ENCODE measurements at places on chromosomes 11 and 22.

DNA sequence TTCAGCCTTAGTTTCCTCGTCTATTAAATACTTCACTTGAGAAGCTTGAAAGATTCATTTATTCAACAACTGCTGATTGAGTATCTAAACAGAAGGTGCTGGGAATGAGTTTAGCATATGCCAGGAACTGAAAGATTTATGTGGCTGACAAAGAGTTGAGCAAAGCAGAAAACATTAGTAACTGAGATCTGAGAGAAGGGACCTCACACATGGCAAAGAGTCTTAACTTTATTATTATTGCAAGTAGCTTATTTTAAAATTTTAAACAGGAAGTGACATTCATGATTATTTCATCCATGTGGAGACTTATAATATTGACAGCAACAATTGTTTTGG lies 133.6 kb downstream of the CASP12 start:
- DNase-seq = no peak

- DNase-seq = no peak
Observed at GRCh38 chr11:106021181-106021966, 666 bp downstream of the MSANTD4 start.

DNA sequence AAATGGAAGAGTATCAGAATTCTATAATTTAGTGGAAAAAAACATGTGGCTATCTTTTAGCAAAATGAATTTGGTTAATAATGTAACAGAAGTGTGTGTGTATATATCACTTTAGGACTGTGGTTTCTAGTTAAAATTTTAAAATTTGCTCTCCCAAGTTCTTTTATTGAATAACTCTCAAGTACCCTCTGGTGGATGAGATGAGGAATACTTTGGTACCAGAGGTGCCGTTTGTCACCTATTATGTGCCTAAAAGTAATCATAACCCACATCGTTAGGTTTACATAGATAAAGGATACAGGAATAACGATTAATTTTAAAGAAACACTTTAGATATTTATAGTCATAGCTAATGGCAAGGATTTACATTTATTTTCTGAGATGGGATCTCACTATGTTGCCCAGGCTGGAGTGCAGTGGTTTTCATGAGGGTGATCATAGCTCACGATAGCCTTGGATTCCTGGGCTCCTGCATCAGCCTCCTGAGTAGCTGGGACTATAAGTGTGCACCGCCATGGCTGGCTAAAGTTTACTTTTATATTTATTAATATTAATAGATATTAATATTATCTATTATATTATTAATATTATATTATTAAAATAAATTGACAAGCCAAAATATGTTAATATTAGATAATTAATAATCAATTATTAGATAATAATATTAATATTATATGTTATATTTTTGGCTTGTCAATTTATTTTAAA lies 66.7 kb upstream of the CAPRIN1 start:
- DNase-seq = no peak

GRCh38 chr11:65104628-65105027 lies 7.0 kb upstream of the TM7SF2 start:
- DNase-seq = no peak

GRCh38 chr11:24514219-24514594 lies 17.4 kb downstream of the LUZP2 start:
- DNase-seq = no peak

DNA sequence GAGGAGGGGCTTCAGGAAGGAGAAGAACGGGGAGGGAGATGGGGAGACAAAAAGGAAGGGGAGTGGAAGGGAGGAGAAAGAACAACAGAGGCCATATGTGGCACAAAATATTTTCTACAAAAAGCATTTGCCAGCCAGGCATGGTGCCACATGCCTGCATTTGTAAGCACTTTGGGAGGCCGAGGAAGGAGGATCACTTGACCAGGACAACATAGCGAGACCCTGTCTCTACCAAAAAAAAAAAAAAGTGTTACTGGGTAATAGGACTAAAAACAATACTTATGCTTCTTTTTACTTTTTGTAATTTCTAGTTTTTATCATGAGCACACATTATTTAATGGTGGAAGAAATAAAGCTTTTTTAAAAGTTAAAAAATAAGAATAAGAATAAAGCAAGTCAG lies 5.3 kb downstream of the FAM168A start:
- no peak for DNase-seq

DNA sequence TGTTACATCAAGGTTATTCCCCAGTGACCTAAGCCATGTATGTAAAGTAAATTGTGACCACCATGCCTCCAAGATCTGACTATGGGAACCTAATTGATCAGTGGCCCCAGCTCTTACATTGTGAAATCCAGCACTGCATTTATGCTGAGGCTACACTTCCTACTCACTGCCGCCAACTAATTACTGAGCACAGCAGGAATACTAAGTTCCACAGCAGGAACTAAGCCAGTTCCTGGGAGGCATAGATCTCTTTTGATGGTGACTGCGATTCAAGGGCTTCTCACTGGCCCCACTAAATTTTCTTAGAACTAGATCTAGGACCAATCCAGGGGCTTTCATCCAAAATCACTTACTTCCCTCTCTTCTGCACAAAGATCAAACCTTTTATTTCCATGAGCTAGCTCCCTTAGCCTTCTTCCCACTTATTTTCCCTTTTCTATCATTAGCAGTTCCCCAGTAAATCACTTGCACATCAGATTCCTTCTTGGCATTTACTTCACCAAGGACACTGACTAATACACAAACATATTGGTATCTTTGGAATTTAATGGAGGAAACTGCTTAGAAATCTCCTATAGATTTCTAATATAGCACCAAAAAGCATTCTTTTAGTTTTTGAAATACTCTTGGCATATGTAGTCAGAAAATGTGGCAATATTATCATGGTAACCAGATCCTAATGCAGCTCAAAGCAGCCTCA lies 46.0 kb downstream of the CNTN5 start:
- DNase-seq = no peak

DNA sequence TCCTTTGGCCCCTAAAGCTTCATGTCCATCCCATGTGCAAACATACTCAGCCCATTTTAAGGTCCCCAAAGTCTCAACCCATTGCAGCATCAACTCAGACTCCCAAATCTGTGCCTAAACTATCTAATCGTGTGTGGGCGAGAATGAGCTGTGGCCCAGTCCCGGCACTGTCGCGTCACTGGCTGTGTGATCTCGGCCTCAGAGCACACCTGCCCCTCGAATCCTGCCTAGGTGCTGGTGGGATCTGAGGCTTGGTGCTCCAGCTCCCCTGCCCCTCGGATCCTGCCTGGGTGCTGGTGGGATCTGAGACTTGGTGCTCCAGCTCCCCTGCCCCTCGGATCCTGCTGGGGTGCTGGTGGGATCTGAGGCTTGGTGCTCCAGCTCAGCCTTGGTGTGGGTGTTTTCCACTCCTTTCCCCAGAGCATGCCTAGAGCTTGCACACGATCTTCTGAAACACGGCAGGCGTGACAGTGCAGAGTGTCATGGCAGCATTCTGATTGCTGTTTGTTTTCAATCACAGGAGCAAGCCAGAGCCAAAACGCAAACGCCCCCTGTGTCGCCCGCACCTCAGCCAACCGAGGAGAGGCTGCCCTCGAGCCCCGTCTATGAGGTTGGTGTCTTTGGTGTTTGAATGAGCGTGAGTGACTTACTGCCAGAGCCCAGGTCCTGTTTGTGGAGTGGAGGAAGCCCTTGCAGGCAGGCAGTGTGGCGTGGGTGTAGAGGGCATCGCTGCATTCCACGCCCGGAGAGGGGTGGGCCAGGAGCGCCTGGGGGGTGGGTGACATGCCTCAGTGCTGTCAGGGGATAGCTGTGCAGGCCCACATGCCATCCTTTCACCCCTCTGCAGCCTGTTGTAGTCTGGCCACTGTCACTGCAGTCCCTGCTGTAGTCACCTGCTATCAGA lies 32.6 kb downstream of the CTTN start:
- DNase-seq = peak; percentile 77

DNA sequence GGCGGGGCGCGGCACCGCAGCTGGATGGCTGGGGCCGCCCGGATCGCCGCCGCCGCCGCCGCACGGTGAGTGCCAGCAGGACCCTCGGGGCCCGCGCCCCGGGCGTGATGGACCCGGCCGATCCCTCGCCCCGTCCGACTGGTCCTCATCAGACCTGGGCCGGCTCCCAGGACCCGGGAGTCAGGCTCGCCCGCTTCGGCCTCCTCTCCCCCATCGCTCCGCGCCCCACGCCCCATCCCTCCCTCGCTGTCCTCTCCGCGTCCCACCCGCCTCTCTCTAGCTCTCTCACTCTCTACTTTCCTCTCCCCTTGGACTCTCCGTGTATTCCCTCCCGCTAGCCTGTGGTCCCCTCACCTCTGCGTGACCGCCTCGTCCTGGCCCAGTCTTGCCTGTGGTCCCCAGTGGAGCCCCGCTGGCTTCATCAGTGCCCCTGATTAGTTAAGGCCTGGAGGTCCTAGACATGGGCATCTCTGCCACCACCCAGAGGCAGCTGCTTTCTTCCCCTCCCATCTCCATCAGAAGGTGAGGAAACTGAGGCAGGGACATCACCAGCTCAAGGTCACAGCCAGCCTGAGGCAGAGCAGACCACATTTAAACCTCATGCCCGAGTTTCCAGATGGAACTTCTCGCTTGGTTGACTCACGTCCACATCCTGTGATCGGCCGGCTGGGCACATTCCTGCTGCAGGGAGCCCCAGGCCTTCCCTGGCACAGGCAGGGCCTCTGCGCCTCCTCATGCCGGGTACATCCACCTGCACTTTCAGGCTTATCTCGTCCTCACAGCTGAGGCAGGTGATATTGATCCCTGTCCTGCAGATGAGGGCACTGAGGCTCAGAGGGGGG lies 429 bp downstream of the SLC39A13 start:
- peak; percentile 52 for DNase-seq

DNA sequence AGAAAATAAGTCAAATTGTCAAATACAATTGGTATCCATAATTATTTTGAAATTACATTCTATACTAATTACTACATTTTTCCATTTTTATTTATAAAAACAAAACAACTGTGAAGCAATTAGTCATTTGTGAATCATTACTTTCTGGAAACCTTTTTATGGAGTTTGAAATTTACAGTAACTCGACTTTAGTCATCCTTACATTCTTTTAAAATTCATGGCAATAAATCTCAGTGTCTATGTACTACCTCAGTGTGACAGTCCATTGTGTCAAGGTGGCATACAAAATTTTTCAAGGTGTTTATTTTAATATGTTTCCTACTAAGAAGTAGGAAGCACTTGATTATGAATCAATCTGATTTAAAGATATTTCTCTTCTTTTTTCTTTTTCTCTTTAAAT lies 1949.4 kb upstream of the RAG2 start:
- DNase-seq = no peak

- no peak for DNase-seq
Observed at GRCh38 chr11:120625565-120625964, 114.0 kb downstream of the GRIK4 start.

DNA sequence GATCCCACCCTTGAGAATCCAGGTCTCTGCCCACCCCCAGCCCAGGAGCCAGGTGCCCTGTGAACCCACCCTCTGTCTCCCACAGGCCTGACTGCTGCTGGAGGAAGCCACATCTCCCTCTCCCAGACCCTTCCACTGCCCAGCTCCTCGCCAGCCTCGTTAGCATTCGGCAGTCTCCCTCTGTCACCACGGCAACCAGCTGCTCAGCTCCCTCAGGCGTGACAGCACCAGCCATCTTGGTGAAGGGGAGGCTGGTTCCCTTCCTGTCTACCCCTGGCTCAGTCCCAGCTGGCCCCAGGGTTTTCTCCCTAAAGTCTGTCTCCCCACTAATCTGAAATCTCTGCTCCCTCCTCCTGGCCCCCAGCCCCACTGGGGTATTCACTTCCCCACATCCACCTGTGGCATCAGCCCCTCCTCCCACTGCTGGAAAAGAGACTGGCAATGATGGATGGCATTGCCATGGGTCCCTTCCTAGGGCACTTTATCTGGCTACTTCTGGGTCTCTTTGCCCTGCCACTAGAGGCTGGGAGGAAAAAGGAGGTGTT lies 28.1 kb downstream of the NRXN2 start:
- peak; percentile 52 for DNase-seq

DNA sequence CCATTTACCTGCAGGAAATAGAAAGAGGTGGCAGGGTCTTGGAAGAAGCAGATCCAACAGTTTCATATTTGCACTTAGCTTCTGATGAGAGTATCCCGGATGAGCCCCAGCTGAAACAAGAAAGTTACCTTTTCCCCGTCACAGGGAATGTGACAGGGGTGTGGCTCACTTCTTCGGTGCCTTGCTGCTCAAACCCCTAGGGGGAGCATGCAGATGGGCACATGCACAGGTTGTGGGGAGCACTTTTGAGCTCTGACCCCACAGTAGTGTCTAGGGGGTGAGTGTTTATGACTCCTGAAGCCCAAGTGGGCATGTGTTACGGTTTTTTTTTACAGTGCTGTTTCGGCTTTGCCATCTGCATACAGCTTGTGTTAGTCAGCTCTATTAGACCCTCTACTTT lies 1221.0 kb downstream of the JRKL start:
- DNase-seq = no peak

GRCh38 chr22:49662681-49663080 lies 165.0 kb downstream of the BRD1 start:
- DNase-seq = no peak

DNA sequence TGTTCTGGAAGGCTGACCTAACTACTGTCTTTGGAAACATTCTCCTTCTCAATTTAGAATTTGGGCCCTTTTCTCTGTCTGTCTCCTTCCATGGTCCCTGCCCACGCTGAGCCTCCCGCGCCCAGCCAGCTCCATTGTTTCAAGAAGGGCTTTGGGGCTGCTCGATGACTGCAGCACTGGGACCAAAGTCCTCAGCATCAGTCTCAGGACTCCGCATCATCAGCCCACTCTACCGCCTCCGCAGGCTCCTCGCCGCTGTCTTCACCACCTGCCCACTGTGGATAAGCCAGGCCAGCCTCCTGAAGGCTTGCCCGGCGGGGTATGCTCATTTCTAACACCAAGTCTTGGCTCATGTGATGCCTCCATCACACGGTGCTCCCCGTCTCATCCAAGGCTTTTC lies 81.3 kb downstream of the ZBTB16 start:
- DNase-seq = no peak

GRCh38 chr11:127997594-127997993 lies 589.8 kb downstream of the ETS1 start:
- DNase-seq = no peak

Measured in posterior cingulate gyrus (tissue), 11 donors.